ENCODE measurements at places on chromosomes 3 and 15.

- DNase-seq: no peak
Observed at GRCh38 chr3:24496529-24497482, 2.2 kb upstream of the THRB start.

GRCh38 chr15:38991126-38991525 is 426.5 kb upstream of the RASGRP1 start:
- no peak for DNase-seq

DNA sequence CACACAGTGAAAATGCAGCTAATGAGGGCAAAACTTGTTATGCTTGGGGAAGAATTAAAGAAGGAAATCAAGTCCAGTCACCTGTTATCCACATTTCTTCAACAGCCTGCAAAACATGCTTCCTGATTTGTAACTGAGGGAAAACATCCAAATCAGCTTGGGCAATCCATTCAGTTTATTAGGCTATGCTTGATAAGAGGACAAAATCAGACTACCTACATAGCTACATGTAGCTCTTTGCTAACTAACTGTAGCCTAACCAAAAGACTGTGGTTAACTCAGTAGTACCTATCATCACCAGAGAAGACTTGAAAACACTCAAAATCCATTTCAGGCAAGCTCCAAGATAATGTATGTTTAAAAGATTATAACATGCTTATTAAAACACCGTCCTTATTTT is 436.4 kb downstream of the SHQ1 start:
- no peak for DNase-seq

DNA sequence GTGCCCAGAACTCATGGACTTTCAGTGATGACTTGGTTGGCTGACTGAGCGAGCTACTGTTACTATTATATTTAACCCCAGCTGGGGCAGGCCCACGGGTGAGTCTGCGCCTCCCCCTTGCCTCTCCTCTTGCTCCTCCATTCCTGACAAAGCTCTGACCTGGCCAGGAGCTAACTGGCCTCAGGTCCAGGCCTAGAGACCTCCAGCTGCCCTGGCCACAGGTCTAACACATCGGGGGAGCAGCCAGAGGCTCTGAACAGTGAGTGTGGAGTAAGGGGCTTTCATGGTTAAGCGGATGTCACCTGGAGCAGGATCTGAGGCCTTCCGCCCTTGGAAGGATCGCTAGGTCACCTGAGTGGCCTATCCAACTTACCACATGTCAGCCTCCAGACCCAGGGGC is 96.3 kb upstream of the HERC1 start:
- no peak for DNase-seq

GRCh38 chr3:45931496-45931895 is 11.8 kb upstream of the CXCR6 start:
- no peak for DNase-seq

DNA sequence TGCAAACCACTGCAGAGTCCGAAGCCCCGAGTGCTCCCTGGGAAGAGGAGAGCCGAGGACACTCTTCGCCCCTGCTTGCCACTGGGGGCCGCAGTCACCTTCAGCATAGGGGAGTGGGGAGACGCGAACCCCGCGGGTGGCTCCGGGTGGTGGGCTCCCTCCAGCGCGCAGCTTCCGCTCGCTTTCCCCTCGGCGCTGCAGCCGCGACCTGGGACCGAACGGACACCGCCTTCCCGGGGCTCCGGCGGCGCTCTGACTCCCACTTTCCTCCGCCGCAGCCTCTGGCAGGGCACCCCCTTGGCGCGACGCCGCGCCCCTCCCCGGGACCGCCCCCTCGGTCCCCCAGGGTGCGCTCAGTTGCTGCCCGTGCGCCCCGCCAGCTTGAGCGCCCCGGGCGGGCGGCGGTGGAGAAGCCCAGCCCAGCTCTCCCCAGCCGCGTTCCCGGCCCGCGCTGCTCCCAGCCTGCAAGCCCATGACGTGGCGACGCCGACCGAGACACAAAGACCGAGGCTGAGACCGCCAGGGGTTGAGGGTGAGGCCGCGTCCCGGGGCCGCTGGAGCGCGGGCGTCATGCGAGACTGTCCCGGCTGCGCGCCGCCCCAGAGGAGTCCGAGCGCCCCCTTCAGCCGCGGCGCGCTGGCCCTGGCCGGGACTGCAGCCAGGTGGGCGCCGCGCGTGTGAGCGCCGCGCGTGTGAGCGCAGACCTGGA is at the start of gene MINAR1:
Gene MINAR1 (plus strand): TSS at position 701 of the 709 bp plus-strand sequence. CDS start 23,812 bp downstream, outside the sequence.
- DNase-seq: no peak

DNA sequence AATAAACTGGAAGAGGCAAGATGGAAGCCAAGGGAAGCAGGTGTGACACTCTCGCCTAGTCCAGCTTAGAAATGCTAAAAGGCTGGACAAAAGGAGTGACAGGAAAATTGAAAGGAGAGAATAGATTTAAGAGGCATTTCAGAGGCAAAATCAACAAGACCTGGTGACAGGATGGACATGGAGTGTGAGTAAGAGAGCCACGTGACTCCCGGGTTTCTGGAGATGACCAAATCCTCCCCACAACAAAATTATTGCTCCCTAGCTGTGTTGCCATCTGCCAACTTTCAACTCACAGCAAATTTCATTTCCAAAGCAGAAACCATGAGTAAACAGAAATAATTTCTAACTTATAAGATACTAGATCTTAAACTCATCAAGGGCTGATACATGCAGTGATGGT is 52.6 kb downstream of the MTHFS start:
- no peak for DNase-seq

DNA sequence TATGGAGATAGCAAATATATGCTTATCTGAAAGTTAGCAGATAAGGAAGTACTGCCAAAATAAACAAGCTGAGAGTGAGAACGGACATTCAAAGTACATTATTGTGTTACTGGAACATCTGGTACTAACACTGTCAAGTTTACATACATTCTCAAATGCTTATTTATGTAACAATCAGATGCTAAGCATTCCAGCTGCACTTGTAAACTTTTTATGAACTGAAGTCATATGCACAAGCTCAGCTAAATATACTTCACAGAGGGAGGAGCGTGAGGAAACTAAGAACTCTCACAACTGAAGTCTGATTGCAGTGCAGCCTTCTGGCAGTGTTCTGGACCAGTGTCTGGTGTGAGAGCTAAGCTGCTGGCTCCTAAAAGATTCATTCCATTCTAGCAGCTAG is 223.7 kb upstream of the NANOGP8 start:
- no peak for DNase-seq

- DNase-seq: no peak
Observed at GRCh38 chr3:48538451-48538850, 18.2 kb downstream of the PFKFB4 start.

GRCh38 chr15:51424780-51425179 is 83.3 kb downstream of the GLDN start:
- DNase-seq: no peak

DNA sequence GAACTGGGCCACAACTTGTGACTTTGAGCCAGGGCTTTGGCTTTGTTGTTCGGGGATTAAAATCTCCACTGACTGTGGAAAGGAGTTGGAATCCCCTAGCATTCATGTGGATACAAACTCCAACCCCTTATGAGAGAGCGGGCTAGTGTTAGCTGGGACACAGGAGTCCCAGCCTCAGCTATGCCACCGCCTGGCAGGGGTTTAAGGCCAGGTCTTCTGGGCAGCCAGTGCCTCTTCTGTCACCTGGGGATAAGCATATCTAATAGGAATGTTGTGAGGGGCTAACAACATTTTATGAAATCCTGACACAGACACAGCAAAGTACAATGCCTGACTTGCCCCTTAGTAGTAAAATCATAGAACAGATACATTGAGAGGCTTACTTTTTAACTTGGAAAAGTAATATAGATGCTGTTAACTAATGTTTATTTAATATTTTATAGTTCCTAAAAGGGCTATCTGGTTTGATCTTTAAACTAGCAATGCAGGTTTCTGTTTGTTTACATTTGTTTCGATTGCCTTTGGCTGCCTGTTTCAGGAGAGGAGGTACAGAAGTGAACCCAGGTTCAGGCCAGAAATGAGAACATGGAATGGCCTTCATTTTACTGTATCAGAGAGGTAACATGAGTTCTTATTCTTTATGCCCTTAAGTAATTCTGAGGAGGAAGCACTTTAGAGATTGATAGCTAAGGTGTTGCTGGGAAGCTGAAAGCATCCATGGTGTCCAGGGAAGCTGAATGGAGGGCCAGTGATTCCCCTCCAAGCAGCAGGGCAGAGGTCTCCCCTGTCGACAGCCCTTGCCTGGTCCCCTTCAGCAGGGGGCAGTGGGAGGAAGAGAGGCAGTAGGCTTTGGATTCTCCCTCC is 8.7 kb downstream of the GPR160 start:
- no peak for DNase-seq

- DNase-seq: no peak
Observed at GRCh38 chr15:51936105-51936478, 35.5 kb downstream of the LEO1 start.

DNA sequence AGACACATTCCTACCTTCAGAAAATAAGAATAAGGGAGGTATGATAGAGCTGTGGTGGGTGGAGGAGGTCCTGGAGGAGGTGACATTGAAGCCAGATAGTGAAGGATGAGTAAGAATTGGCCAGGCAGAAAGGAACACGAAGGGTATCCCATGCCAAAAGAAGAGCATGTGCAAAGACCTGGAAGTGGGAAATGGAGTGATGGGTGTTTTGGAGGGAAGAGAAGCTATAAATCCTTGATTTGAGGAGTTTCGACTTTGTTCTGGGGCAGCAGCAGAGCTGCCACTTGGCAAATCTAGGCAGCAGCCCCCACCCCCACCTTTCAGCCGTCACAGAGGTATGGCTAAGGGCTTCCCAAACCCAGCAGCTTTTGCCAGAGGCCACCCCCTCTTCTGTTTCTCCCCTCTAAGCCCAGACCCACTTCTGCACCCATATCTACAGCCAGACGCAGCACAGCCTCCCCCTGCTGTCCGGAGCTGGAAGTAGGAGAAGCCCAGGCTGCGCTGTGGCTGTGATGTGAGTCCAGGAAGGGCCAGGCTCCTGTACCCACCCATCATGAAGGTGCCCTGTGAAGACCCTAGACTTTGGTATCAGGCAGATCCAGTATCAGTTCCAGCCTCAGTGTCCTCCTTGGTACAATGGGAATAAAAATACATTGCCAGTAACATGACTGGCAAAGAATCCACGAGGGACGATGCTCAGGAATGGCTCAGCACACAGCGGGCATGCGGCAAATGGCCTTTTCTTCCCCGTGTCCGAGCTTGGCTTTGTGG is 188.7 kb upstream of the LINGO1 start:
- peak; percentile 8 for DNase-seq

- DNase-seq: no peak
Observed at GRCh38 chr3:160999274-160999673, 105.9 kb downstream of the B3GALNT1 start.

All from activated CD4-positive, alpha-beta T cell treated with anti-CD3 and anti-CD28 coated beads, Interleukin-2, amount 50 U/mL, for 1 hour (primary cell).